Karpas-422 (cell line): ENCODE measurements at places on chromosomes 13 and 19. TPM values are rescaled to one million over a fixed set of nuclear protein-coding genes. Genes with fewer than 3 reads are reported as not detected.
A peak's percentile ranks its signal among the peaks of the same experiment; 100 is the strongest.

The ZNF439 gene
- 16.5 and 19.4 TPM in 2 replicates for total RNA-seq

The S1PR5 gene
- total RNA-seq = not detected in 2 replicates

The BRME1 gene
- 0.47 TPM in 1 of 2 replicates, not detected in the other for total RNA-seq

The KLHL1 gene
- not detected in 2 replicates for total RNA-seq

The LILRA2 gene
- not detected in 2 replicates for total RNA-seq

The LILRB3 gene
- 0.11 TPM in 1 of 2 replicates, not detected in the other for total RNA-seq

The ZNF726 gene
- 6.0 and 19.3 TPM in 2 replicates for total RNA-seq

The ODAD3 gene
- 0.32 TPM in 1 of 2 replicates, not detected in the other for total RNA-seq

The CACNG7 gene
- total RNA-seq = not detected in 2 replicates

The MAN2B1 gene
- 77.2 and 94.3 TPM in 2 replicates for total RNA-seq

The PRODH2 gene
- total RNA-seq = not detected in 2 replicates

DNA sequence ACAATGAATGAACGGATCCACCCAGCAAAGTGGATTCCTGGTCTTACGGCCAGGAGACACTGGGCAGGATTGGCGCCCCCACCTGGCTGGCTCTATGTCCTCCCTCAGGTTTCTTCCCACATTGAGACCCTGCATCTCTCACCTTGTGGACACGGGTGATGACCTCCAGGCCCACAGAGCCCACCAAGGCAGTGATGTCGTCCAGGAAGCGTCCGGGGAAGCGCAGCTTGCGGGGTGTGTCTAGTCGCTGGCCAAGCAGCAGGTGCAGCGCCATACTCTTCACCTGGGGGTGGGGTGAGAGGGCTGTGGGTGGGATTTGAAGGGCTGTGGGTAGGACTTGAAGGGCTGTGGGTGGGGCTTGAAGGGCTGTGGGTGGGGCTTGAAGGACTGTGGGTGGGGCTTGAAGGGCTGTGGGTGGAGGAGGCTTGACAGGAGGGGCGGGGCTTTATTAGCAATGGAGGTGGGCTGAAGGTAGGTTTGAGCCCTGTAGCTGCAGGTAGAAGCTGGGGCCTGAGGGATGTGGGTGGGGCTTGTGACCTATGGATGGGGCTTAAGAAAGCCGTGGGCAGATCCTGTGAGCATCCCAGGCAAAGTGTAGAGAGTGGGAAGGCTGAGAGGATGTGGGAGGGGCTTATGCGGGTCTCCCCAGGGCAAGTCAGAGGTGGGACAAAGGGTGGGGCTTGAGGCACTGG, 12.1 kb upstream of the ANGPTL8 start:
- no peaks in the 10 kb centered on the region for H3K36me3 ChIP-seq
- no peak overlapping the region for H3K27ac ChIP-seq
- H3K4me1 ChIP-seq = peaks cover 10% of the 10 kb centered on the region
- no peaks in the 10 kb centered on the region for H3K27me3 ChIP-seq

DNA sequence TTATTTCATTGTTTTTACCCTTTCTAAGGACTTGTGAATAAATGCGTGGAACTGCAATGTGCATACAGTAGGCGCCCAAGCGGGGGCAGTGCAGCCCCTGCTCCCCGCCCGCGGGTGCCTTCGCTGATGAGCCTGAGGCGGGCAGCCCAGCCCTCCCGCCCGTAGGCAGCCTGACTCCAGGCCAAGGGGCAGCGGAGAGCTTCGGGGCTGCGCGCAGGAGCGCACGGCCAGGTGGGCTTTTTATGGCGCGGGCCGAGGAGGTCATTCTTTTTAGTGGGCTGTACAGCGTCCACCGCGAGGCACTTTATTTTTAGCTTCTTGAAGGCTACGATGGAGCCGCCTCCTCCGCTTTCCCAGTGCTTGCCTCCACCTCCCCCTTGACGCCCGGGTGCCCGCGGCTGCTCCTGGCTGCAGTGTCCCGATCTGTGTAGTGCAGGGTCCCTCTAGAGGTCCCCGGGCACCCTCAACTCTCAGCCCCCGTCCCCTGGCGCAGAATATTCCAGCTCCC, 60.5 kb downstream of the CCNE1 start:
- H3K4me3 ChIP-seq = no peak overlapping the region
- H3K27ac ChIP-seq = no peak overlapping the region
- H3K36me3 ChIP-seq = no peaks in the 10 kb centered on the region
- DNase-seq = peak; percentile 32
- no peaks in the 10 kb centered on the region for H3K27me3 ChIP-seq
- peaks cover 17% of the 10 kb centered on the region for H3K4me1 ChIP-seq

- peaks cover 13% of the 10 kb centered on the region for H3K4me1 ChIP-seq
- no peak overlapping the region for H3K4me3 ChIP-seq
- peaks cover 26% of the 10 kb centered on the region for H3K36me3 ChIP-seq
- peak; percentile 82 for DNase-seq
- H3K27ac ChIP-seq = no peak overlapping the region
- no peaks in the 10 kb centered on the region for H3K27me3 ChIP-seq
Measured at GRCh38 chr13:108227651-108228272, 9.6 kb downstream of the ABHD13 start.

- H3K27me3 ChIP-seq = no peaks in the 10 kb centered on the region
- H3K4me1 ChIP-seq = peaks cover 21% of the 10 kb centered on the region
- H3K36me3 ChIP-seq = peaks cover 26% of the 10 kb centered on the region
- DNase-seq = no peak
- H3K4me3 ChIP-seq = peak overlapping the region; percentile 88; the same call in 1 of the 2 replicates
Measured at GRCh38 chr13:25300861-25301346, 521 bp upstream of the NUP58 start.

GRCh38 chr19:35392742-35393715, 22.2 kb downstream of the GPR42 start:
- peaks cover 7% of the 10 kb centered on the region for H3K4me1 ChIP-seq
- DNase-seq = no peak
- H3K27me3 ChIP-seq = no peaks in the 10 kb centered on the region

- H3K4me1 ChIP-seq = peaks cover 43% of the 10 kb centered on the region
- no peaks in the 10 kb centered on the region for H3K27me3 ChIP-seq
- no peaks in the 10 kb centered on the region for H3K36me3 ChIP-seq
Measured at GRCh38 chr19:40612831-40613689, 11.9 kb downstream of the LTBP4 start.

- H3K27ac ChIP-seq = no peak within 1 kb of the TSS
- no peaks in the 10 kb centered on the region for H3K27me3 ChIP-seq
- no peaks in the 10 kb centered on the region for H3K4me1 ChIP-seq
Measured at GRCh38 chr19:46624958-46625661, at the start of gene PTGIR. PTGIR (minus strand) TSS chr19:46625089; CDS start chr19:46624225, 864 bp downstream.

GRCh38 chr13:23849670-23850069, 39.5 kb downstream of the MIPEP start:
- no peaks in the 10 kb centered on the region for H3K27me3 ChIP-seq
- peaks cover 52% of the 10 kb centered on the region for H3K4me1 ChIP-seq
- DNase-seq = no peak
- no peak overlapping the region for H3K27ac ChIP-seq
- no peak overlapping the region for H3K4me3 ChIP-seq

DNA sequence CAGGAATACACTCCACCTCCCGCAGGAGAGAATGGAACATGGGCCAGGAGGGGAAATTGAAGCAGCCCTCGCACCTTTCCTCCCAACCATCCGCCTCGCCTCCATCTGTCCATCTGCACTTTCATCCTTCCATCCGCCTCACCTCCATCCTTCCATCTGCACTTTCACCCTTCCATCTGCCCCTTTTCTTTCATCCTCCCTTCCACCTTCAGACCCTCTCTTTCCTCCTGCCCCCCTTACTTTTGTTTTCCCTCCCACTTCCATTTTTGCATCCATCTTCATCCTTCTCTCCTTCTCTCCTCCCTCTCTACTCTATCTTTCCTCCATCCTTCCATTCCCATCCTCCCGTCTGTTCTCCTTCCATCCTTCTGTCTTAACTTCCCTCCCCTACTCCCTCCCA, 92.2 kb upstream of the ZNF536 start:
- no peaks in the 10 kb centered on the region for H3K36me3 ChIP-seq
- no peaks in the 10 kb centered on the region for H3K27me3 ChIP-seq
- no peak for DNase-seq
- H3K27ac ChIP-seq = no peak overlapping the region
- peaks cover 78% of the 10 kb centered on the region for H3K4me1 ChIP-seq
- no peak overlapping the region for H3K4me3 ChIP-seq

- no peaks in the 10 kb centered on the region for H3K27me3 ChIP-seq
- H3K36me3 ChIP-seq = no peaks in the 10 kb centered on the region
- no peak overlapping the region for H3K4me3 ChIP-seq
- DNase-seq = no peak
- peaks cover 5% of the 10 kb centered on the region for H3K4me1 ChIP-seq
Measured at GRCh38 chr13:99982036-99982730, 599 bp downstream of the ZIC2 start.

DNA sequence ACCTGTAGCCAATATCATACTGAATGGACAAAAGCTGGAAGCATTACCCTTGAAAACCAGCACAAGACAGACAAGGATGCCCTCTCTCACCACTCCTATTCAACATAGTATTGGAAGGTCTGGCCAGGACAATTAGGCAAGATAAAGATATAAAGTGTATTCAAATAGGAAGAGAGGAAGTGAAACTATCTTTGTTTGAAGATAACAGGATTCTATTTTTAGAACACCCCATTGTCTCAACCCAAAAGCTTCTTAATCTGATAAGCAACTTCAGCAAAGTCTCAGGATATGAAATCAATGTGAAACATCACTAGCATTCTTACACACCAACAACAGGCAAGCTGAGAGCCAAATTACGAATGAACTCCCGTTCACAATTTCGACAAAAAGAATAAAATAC, 17.8 kb upstream of the CCNA1 start:
- no peaks in the 10 kb centered on the region for H3K36me3 ChIP-seq

DNA sequence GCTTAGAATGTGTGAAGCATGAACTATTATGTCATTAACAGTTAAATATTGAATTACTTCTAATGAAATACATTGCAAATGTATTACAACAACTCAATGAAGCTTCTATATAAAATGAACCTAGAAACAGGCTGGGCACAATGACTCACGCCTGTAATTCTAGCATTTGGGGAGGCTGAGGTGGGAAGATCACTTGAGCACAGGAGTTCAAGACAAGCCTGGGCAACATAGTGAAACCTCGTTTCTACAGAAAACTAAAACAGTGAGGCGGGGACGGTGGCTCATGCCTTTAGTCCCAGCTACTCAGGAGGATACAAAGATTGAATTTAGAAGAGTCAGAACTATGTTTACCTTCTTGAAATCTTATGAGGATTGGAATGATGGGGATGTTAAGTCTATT, 505.1 kb downstream of the SLITRK5 start:
- H3K36me3 ChIP-seq = no peaks in the 10 kb centered on the region
- no peak for DNase-seq
- no peaks in the 10 kb centered on the region for H3K27me3 ChIP-seq

DNA sequence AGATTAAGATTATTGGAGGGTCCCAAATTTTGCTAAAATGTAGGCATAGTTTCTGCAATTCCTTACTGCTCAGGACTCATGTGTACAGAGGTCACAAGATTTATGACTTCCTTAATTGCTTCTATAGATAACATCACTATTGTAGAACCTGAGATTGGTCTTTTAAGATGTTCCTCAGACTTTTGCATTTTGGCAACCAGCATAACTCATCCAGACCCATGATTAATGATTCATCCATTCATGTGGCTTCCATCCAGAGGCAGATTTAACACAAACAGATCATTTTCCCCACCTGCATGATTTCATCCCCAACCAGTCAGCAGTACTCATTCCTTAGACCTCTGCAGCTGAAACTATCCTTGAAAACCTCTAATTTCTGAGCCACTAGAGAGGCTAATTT, 34.5 kb upstream of the CEACAM8 start:
- no peak overlapping the region for H3K27ac ChIP-seq
- H3K27me3 ChIP-seq = no peaks in the 10 kb centered on the region
- H3K4me1 ChIP-seq = no peaks in the 10 kb centered on the region
- H3K4me3 ChIP-seq = no peak overlapping the region
- H3K36me3 ChIP-seq = no peaks in the 10 kb centered on the region

DNA sequence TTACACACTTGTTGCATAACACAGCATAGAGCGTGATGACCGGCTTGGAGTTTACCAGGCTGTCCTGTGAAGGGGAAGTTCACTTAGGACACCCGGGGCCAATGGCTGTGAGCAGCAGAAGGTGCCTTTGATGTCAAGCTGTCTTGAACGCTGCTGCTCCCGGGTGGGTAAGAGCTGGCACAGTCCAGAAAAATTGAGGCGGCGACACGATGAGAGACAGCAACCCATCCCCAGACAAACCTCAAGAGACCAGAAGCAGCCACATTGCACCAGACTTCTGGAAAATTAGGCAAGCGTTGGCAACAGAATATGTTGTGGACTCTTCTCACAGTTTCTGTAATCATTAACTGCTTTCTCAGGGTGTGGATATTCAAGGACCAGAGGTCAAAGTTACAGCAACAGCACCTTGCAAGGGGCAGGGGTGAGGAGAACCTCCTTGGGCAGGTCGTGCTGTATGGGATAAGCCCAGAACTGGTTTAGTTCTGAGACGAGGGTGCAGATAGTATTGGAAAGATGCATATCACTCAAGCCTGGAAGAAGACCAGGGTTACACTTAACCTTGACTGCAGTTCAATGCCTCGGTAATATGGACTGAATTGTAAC, 10.1 kb downstream of the NFILZ start:
- no peak overlapping the region for H3K4me3 ChIP-seq
- no peaks in the 10 kb centered on the region for H3K4me1 ChIP-seq
- no peak for DNase-seq

DNA sequence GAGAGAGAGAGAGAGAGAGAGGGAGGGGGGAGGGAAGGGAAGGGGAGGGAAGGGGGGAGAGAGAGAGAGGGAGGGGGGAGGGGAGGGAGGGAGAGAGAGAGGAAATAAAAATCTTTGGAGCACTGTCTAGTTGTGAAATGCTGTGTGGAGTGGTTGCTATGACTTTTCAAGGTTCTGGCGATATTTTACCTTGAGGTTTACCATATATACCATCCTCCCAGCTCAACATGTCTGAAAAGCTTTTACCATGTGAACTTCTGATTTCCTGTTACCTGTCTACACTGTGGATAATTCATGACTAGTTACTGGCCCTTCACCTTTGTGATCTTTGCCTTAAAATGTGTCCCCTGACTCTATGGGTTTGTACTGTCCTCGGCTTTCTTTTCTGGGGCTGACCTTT, 38.2 kb downstream of the SERP2 start:
- no peaks in the 10 kb centered on the region for H3K27me3 ChIP-seq
- H3K4me1 ChIP-seq = no peaks in the 10 kb centered on the region
- DNase-seq = no peak
- H3K4me3 ChIP-seq = no peak overlapping the region
- no peak overlapping the region for H3K27ac ChIP-seq

GRCh38 chr19:4699826-4700692, 23.6 kb downstream of the DPP9 start:
- H3K27ac ChIP-seq = no peak overlapping the region
- peaks cover 12% of the 10 kb centered on the region for H3K4me1 ChIP-seq
- H3K36me3 ChIP-seq = 0 out of 2 replicates have a peak, but pooled peaks cover 12% of the 10 kb centered on the region
